ENCODE measurements at places on chromosomes 2 and 18.

DNA sequence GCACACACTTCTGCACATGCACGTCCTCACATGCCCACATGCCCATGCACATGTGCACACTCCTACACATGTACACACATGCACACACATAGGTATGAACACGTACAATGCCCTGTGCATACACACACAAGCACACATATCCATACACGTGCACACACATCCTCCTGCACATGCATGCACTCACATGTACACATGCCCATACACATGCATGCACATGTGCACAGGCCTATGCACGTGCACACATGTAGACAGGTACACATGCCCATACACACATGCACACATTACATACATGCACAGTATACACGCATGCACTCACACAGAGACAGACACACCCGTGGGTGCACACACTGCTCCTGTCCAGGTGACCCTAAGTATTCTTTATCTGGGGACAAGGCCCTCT, 34.3 kb downstream of the GPC1 start:
- DNase-seq, result no peak

DNA sequence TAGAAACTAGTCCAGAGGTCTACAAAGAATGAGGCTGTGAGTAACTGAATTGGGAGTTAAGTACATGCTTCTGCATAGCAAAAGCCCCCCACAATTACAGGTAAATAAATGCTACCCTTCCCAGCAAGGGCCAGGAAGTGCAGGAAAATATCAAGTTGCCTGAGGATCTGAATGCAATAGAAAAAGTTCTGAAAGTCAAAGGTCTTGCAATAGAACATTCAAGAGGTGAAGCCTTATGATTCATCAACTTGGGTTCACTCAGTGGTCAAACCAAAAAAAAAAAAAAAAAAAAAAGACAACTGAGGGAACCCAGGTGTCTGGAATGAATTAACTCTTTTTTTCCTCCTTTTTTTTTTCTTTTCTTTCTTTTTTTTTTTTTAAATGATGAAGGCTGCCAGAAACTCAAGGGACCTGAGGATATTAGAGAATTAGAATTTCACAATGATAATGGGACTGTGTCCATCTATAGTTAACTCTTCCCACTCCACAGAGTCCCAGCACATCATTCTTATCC, 42.9 kb upstream of the RFX8 start:
- no peak for DNase-seq

DNA sequence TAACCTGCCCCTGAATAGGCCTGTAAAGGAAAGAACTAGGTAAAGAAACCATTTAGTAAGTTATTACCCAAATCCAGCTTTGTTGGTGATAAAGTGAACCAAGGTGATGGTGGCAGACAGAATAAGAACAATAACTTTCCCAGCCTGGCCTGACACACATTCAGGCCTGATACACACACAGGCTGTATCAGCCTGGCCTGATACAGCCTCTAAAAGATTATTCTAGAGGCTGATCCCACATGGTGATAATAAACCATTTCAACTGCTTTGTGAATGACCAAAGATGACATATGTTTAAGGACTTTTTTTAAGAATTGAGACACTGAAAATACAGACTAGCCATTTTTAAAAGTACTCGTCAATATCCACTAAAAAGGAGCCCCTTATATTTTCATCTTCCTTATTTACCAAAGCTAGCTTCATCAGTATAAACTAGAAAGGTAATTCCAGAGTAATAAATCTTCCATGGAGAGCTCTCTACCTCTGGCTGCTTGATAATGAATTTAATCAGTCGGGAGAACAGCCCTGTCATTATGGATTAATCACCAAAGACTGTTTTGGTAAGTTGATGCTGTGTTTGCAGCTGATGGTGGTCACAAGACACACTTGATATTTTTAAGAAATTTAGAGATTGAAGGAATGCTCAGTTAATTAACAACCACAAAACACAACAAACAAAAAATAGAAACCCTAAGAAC, 77.2 kb downstream of the SLC8A1 start:
- DNase-seq, result no peak

- no peak for DNase-seq
These were observed 737.6 kb downstream of the LRP1B start for GRCh38 chr2:141393214-141393545.

DNA sequence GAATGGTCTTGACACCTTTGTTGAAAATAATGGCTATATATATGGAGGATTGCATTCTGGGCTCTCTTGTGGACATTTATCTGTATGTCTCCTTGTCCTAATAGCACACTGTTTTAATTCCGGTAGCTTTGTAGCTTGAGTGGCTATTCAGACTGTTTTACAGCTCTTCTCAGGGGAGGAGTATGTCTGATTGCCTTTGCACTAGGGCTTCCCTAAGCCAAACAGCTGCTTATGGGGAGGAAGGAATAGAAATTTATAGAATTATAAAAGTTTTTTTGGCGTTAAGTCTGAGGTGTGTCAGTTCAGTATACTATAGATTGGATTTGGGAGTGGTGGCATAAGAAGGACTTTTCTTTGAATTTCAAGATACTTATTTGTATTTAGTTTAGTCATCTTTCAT, 12.6 kb downstream of the SEH1L start:
- DNase-seq, result no peak

DNA sequence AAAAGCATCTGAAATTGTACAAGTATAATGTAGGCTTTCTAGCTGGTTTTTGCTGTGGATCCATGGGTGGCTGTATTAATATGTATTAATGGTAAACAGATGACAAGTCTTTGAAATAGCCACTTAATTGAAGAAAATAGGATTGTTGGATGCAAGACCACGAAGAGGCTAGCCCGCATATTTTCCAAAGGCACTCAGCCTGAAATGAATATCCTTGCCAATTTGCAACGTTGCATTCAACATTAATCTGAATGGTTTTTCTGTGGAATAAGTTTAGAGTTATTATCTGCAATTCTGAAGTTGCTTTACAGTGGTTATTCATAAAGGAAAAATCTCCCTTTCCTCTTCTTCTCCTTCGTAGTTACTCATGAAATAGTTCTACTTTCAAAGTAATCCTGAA, 86.2 kb upstream of the SPATS2L start:
- no peak for DNase-seq

GRCh38 chr18:62585274-62586150, 62.7 kb downstream of the ZCCHC2 start:
- DNase-seq, result no peak

DNA sequence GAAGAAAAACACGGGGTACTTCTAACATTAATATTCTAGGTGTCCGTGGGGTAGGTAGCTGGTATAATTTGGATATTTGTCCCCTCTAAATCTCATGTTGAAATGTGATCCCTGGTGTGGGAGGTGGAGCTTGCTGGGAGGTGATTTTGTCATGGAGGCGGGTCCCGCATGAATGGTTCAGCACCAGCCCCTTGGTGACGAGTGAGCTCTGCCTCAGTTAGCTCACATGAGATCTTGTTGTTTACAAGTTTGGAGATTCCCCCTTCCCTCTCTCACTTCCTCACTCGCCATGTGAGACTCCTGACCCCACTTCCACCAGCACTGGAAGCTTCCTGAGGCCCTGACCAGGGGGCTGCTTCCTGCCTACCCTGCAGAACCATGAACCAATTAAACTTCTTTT, 35.4 kb upstream of the DNER start:
- no peak for DNase-seq

DNA sequence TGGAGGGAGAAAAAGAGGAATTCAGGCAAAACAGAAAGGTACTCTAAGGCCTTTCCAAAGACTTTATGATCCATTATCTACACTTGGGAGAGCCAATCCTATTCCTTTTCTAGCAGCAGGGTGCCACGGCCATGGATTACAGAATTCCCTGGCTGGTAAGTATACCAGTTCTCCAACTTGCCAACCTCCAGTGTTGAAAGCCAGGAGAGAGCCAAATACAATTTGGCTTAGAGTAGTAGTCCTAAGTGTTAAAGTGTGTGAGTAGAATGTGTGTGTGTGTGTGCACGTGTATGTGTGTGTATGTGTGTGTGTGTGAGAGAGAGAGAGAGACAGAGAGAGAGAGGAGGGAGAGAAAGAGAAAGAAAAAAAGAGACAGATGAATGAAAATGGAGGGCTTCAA, 43.3 kb downstream of the WDPCP start:
- DNase-seq, result no peak

DNA sequence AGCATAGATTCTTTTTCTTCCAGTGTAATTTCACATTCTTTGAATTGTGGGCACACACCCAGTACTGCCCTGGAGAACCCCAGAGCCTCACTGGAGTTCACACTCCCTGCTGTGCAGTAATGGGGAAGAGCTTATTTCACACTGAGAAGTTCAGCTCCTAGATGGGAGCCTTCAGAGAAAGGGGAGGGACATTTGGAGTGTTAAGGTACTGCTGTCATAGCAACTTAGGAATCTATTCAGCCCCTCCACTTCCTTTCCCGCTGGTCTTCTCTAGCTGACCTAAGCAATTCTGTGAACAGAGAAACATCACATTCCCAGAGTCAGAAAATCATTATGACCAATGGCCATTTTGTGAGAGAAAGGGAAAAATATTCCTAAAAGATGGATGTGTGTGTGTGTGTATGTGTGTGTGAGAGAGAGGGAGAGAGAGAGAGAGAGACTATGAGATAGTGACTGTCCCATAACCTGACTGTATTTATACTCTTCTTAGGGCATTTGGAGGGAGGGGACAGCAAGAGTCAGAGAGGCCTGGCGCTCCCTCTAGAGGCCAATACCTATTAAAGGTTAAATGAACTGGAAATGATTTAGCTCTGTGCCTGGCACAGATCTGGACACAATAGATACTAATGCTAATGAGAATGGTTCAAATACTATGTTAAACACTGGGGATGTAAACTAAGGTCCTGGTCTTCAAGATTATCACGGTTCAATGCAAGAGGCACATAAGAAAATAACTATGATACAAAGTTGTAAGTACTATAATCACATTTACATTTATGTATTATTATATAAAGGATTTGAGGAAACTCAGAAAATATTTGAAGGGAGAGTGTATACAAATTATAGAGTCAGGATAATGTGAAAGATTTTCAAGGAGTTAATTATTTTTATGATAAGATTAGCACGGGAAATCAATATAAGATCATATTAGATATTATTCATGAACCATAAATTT, 41.5 kb upstream of the RPE start:
- DNase-seq, result peak; percentile 79

- no peak for DNase-seq
These were observed 31.4 kb downstream of the ATF2 start for GRCh38 chr2:175136334-175137215.

DNA sequence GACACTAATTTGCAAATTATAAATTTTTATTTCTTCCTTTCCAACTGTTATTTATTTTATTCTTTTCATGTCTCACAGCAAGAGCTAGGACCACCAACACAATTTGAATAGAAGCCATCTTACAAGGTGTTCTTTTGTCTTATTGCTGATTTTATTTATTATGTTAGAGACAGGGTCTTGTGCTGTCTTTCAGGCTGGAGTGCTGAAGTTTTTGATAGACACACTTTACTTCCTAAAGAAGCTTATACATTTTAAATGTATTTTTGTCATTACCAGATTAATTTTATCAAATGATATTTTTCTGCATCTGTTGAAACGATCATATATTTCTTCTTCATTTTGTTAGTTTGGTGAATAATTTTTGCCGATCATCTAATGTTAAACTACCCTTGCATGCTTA, 130.3 kb upstream of the BCL2L11 start:
- DNase-seq, result no peak

- no peak for DNase-seq
These were observed 9.2 kb downstream of the ADRA2B start for GRCh38 chr2:96106991-96107707.

DNA sequence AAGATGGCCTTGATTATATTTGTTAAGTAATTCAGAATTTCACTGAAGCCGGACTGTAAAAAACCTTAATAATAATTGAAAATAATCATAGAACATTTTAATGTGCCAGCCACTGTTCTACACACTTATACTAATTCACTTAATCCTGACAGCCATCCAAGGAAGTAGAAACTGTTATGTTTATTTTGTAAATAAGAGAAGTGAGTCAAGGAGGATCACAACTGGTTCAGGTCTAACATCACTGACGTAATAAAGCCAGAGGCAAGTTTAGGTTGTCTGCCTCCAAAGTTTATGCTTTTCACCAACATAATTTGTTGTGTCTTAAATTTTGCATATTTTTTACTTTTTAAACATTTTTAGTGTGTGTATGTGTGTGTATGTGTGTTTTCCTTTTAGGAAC, 436.1 kb downstream of the LRRTM4 start:
- DNase-seq, result no peak

DNA sequence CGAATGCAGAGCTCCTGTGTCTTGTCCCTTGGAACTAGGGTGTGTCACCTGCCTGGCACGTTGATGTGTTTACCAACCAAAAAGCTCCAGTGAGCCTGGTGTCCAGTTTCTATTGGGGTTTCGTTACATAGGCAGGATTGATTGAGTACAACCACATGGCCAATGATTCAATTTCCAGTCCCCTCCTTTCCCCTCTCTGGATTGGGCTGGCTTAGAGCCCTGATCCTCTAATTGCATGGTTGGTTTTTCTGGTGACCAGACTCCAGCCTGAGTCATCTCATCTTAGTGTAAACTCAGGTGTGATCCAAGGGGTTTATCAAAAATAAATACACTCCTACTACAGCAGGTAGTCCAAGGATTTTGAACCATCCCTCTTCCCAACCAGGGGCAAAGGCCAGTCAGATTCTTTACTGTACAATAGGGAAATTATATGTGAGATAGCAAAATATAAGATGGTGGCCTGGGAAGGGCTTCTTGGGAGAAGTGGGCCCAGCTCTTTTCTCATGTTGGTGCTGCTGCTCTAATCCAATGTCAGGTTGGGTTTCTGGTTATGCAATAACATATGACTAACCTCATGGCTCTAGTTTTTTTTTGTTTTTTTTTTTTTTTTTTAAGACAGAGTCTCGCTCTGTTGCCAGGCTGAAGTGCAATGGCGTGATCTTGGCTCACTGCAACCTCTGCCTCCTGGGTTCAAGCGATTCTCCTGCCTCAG, 64.7 kb upstream of the MGAT5 start:
- DNase-seq, result no peak

DNA sequence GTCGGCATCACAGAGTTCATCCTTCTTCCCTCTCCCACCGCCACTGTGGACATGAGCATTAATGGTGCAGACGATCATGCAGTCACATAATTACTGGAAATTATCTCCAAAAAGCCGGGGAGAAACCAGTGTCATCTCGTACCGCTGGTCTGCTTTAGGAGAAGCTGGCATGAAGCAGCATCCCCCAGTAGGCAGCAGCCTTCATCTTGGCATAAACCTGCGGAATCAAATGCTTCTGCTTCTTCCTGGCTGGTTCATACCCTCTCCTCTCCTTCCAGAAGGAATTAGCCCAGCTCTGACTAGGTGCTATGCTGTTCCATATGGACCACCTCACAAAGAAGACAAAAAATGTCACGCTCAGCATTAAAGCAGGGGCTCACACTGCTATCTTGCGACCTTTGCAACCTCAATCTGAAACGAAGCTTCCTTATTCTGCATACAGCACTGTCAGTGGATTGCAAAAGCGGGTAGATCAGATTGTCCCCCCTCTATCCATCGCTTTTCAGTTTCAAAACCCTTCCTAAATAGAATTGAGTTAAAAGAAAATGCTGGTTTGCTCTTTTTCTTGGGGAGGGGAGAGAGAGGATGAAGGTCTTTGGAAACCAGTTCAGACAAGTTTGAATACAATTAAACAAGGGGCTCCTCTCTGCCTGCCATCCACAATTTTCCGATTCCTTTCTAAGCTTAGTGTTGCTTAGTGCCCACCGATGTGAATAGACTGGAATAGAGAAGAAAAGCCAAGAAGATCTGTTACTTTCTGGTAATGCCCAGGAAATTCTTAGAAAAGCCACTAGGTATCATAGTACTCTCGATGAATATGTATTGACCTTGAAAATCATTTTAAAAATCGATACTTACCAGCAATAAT, 212.1 kb upstream of the ZNF521 start:
- DNase-seq, result no peak

Measured in NCI-H1694 (cell line).